ENCODE measurements at places on chromosomes 12 and 14. TPM values are rescaled to one million over a fixed set of nuclear protein-coding genes. Genes with fewer than 3 reads are reported as not detected.

DNA sequence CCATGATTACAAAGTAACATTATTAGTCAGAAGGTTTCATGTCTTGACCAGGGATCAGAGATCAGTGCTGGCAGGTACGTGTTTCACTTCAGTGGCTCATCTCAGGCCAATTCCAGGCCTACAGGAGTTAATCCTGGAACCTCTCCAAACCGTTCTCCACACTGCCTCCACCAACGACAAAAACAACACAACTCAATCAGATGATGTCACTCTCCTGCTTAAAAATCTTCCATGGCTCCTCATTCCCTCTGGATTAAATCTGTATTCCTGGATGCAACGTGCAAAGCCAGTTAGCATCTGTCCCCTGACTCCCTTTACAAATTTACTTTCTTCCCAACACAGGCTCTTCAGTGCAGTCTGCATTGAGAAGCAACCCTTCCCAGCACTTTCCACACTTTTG is 34.3 kb upstream of the TXNRD1 start:
- no peak for DNase-seq

GRCh38 chr12:1583421-1584078 is 10.8 kb downstream of the FBXL14 start:
- DNase-seq, result no peak

Gene SLC6A15
- total RNA-seq, result 1.2 TPM

Gene AMIGO2
- total RNA-seq, result 21.6 TPM

Gene BEGAIN
- total RNA-seq, result 3.1 TPM

Gene NTF3
- total RNA-seq, result 11.3 TPM

GRCh38 chr12:109989380-109989779 is 6.8 kb downstream of the GIT2 start:
- no peak for DNase-seq

Data from urinary bladder (tissue), 4 donors.